ENCODE measurements at places on chromosomes 2 and 18. TPM values are rescaled to one million over a fixed set of nuclear protein-coding genes. Genes with fewer than 3 reads are reported as not detected.

The UPP2 gene
- total RNA-seq: not detected

The ABCB11 gene
- not detected for total RNA-seq

- DNase-seq: no peak
Observed at GRCh38 chr2:38560092-38560491, 42.6 kb downstream of the HNRNPLL start.

DNA sequence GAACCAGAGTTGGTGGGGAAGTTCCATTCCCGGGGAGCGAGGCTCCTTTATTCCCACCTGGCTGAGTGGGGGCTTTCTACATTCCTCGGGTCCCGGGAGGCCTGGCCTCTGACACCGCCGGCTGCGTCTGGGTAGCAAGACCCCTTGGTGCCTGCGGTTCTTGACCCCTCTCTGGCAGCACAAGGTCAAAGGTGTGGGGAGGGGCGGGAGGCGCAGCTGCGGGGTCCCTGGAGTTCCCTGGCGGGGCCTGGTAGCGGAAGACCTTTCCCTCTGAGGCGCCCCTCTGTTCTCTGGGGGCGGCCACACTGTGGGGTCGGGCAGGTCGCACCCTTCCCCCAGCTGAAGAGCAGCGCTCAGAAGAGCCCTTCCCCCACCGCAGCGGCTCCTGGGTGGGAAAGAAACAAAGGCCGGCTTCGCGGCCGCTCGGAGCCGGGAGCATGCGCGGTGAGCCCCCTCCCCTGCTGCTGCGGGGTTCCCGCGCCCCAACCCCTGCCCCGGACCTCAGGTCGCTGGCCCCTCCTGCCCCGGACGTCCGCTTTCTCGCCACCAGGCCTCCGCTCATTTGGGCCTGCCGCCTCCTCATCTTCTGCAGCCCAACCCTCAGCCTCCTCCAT is 146.3 kb downstream of the ANKRD44 start:
- DNase-seq: no peak

- no peak for DNase-seq
Observed at GRCh38 chr18:75530566-75531211, 103.2 kb upstream of the SMIM21 start.

GRCh38 chr2:43361286-43361685 is 134.9 kb upstream of the ZFP36L2 start:
- no peak for DNase-seq

DNA sequence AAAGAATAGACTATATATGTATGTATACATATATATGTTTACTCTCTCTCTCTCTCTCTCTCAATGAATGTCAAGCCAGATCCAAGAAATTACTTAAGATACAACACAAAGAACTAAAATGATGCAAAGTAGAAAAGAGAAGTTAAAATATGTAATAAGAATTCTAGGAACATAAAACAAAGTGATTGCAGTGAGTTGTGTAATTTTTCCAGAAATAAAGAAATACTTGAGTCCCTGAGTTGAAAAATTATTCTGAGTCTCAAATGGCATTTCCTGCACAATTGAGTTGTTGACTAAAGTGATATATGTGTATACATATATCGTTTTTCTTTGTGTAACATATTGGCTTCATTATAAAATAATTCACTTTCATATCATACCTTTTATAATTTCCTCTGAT is 262.4 kb downstream of the INSIG2 start:
- no peak for DNase-seq

- DNase-seq: no peak
Observed at GRCh38 chr2:130807659-130808385, 28.9 kb upstream of the ARHGEF4 start.

- no peak for DNase-seq
Observed at GRCh38 chr18:80067897-80068296, 33.7 kb downstream of the RBFA start.

Measured in sigmoid colon (tissue), 7 donors.